BJ (cell line): ENCODE measurements at places on chromosomes 2 and 18.
A peak's percentile ranks its signal among the peaks of the same experiment; 100 is the strongest.

DNA sequence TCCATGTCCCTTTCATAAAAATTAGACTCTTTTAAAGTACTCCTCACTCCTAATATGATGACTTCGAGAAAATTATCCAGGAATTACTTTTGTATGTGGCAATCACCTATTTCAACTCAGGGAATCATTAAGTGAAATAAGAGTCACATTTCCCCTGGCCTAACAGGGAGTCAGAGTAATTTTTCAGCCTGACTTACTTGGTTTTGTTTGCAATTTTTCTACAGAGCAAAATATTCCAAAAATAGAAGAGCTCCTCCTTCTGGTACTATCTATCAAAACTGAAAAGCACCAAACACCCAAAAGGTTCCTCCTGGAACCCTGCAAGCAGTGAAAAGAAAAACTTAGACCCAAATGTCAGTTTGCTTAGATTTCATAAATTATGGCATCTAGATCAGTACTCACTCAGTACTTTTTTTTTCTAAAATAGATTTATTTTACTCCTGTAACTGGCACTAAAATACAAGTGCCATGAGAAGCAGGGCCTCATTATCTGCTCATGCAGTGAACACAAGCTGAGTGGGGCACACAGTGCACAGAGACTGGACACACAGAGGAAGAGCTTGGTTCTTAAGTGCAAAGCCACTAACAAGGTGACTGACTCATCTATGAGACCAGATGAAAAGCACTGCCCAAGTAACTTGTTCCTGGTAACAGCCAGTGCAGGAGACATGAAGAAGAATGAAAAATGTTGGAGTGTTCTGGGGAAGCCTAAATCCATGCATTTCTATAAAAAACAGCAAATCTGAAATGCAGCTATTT, 28.7 kb downstream of the ACAA2 start:
- no peak for DNase-seq

DNA sequence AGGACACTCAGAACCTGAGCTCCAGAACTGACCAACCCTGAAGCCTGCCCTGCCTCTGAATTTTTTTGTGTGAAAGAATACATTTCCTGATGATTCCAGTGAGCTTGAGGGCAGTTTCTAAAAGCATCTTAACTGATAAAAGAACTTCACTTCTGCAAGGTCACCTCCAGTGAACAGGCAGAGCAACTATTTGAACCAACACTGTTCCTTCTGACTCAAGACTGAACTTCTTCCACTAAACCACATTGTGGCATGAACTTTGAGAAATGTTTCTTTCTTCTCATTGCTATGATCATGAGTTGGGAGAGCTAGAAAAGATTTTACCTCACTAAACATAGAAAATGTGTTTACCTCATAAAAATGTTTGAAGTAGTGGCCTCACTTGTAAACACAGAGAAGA, 83.8 kb upstream of the SERTAD2 start:
- no peak for DNase-seq

GRCh38 chr2:126765395-126765794, 109.4 kb downstream of the GYPC start:
- DNase-seq = no peak

- peak; percentile 69 for DNase-seq
These were observed 93.3 kb downstream of the MAP4K4 start for GRCh38 chr2:101790857-101791256.

- no peak for DNase-seq
These were observed 316 bp downstream of the WDR12 start for GRCh38 chr2:202911203-202911511.

DNA sequence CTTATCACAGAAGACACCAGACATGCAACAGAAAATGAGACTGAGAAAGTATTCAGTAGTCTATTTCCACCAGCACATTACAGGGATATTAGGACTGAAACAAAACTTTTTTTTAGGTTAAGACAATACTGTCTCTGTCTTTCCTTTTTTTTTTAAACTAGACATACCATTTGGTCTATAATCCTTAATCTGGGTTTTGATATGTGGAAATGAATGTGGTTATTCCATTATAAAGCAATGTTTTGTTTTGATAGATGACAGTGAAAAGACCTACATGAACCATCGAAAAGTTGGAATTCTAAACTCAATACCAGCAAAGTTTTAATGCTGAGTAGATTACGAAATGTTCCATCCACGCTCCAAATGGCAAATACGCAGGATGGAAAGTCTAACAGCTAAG, 123.4 kb downstream of the TCF4 start:
- no peak for DNase-seq

DNA sequence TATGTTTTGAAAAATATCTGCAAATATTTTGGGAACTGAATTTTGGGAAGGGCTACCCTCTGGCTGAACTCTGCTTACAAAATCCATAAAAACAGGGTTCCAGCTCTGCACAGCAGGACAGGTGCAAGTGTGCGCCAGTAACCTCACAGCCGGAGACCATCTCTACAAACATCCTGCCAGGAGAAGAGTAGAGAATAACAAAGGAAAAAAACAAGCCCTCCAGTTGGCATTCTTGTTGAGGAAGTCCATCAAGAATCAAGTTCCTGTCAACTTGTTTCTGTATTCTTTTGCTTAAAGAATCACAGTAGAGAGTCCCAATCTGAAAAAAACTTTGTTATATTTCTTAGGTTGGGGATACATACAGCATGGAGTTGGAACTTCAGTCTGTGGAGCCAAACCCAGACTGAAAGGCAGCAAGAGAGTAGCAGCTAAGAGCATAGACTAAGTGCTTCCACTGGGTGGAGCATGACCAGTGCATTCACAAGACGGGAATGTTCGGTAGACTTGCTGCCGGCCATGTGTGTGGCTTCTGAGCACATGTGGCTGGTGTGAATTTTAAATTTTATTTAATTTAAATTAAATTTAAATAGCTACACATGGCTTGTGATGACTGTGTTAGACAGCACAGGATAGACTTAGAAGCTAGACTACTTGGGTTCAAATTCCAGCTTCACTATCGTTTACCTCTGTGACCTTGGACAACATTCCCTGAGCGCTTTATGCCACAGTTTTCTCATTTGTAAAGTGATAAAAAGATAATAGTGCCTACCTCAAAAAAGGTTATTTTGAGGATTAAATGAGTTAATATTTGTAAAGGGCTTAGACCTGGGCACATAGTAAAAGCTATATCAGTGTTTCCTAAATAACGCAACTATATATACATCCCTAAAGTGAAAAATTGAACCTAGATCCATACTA, 41.9 kb downstream of the SPTBN1 start:
- no peak for DNase-seq
